HCT116 (cell line): ENCODE measurements at places on chromosomes 16 and 17. TPM values are rescaled to one million over a fixed set of nuclear protein-coding genes. Genes with fewer than 3 reads are reported as not detected.

- DNase-seq: no peak
Measured at GRCh38 chr16:28556914-28557320, 3.2 kb downstream of the SGF29 start.

DNA sequence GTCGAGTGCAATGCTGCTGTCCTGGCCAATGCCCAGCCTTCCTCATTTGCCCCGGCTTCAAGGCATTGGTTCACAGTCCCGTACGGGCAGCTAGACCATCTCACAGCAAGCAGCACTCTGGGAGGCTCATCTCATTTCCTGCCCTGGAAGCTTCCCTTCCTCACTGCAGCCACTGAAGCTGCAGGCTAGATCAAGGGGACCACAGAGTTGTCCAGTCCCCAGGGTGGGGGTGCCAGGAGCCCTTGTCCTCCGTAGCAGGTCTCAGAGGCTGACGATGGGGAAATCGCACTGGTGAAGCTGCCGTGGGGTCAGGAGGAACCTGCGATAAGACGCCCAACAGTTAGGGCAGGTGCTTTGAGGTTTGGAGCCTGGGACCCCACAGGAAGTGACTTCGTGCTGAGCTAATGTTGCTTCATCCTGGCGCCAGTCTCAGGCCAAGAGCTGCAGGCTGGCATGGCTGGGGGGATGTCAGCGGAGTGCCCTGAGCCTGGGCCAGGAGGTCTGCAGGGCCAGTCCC, at the start of gene SPNS3:
Gene SPNS3 (plus strand): TSS at position 426 of the 517 bp plus-strand sequence. CDS start 28 bp downstream, at position 454.
- DNase-seq: no peak

DNA sequence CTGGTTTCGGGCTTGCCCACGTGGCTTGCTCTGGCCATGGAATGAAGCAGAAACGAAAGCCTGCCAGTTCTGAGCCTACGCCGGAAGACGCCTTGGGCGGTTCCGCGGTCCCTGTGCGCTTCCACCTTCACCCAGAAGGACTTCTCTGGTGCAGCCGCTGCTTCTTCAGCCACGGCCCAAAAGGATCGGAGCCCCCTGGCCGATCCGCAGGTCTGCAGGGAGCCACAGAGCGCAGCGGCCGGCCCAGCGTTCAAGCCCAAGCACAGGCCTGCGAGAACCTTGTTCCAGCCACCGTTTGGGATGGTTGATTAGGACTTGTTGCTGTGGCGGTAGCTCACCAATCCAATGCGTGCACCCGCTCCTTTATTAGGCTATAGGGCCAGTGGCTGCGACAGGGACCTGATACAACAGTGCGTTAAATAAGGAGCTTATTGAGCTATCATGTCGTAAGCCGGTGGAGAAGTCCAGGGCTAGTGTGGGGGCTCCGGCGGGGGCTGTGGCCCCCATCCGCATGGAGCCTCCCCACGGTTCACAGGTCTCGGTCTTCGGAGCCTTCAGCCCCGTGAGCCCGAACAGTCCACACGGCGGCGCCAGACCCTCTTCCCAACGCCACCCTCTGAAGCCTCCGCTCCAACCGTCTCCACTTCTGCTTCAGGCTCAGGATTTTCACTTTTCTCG, 10.2 kb upstream of the MPP2 start:
- DNase-seq: no peak

GRCh38 chr17:4162775-4163466, 19.9 kb downstream of the CYB5D2 start:
- no peak for DNase-seq

GRCh38 chr16:14405611-14406537, 224.2 kb downstream of the PARN start:
- no peak for DNase-seq

- DNase-seq: no peak
Measured at GRCh38 chr17:3697103-3697476, 1.1 kb upstream of the P2RX5 start.

GRCh38 chr17:82228842-82229697, at the start of gene SLC16A3:
SLC16A3 (plus strand) TSS chr17:82229042; CDS start chr17:82236009, 6,967 bp downstream.
- no peak for DNase-seq

- DNase-seq: no peak
Measured at GRCh38 chr17:55452139-55452790, 30.6 kb upstream of the MMD start.

GRCh38 chr16:23712976-23713375, at the start of gene ERN2:
ERN2 (minus strand) TSS chr16:23713222; CDS start chr16:23713187, 35 bp downstream.
- DNase-seq: no peak

DNA sequence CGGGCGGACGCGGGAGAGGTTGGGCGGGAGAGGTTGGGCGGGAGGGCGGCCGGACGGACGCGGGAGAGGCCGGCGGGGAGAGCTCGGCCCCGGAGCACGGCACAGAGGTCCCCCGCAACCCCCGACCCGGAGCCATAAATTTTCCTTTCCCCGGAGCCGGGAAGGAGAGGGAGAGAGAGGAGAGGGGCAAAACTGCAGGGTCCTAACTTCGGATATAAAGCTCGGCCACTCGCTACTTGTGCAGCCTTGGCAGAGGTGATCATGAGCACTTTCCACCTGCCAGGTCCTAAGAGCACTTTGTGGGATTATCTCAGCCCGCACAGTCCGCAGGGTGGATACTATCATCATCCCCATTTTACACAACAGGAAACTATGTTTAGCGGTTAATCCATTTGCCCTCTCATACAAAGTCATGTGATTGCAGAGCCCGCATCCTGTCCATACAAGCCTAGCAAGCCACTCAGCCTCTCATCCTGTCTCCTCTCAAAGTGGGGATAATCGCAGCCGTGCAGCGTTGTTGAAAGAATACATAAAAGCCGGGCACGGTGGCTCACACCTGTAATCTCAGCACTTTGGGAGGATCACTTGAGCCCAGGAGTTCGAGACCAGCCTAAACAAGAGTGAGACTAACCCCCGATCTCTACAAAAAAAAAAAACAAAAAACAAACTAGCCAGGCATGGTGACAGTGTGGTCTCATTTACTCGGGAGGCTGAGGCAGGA, 780 bp upstream of the DCAKD start:
- no peak for DNase-seq

DNA sequence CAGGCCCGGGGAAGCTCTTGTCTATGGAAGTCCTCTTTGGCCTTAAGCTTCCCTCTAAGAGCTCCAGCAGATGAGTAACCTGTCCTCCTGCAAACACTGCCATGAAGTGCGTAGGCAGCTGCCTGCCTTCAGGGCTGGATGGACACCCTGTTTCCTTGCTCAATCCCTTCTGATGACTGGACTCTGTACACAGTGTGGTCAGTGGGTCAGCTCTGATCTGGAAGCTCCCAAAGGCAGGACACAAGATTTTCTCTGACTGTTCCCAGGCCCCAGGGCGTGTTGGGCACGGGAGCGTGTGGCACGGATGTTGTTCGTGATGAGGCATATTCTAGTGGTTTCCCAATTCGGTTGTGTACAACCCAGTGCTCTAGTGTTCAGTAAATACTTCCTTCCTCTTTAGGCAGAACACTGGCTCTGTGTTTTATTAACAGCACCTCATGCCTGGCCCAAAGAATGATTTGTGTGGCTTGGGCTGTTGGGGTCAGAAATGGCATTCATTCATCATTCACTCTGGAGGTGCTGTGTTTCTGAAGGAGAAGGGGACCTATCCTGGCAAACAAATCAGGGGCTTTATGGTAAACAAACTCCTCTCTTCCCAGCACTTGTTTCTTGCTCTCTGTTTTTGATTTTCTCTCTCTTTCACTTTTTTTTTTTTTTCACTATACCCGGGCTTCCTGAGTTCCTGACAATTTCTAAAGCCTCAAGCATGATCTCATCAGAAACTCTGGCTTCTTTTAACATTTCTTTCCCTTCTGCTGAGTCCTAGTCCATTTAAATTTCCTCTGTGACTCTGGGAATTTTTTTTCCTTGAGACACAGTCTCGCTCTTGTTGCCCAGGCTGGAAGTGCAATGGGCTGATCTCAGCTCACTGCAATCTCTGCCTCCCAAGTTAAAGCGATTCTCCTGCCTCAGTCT, 12.0 kb upstream of the RNF157 start:
- no peak for DNase-seq

GRCh38 chr17:75633486-75634375, 497 bp downstream of the SMIM5 start:
- DNase-seq: peak; percentile 80

- no peak for DNase-seq
Measured at GRCh38 chr17:10681866-10682446, 15.4 kb downstream of the SCO1 start.

GRCh38 chr17:29645515-29646051, 22.9 kb upstream of the CORO6 start:
- DNase-seq: no peak

GRCh38 chr16:90012991-90013745, 6.1 kb downstream of the DBNDD1 start:
- no peak for DNase-seq

KCNJ2 gene
- total RNA-seq: not detected

CCL5 gene
- total RNA-seq: 0.34 TPM

CDK5R1 gene
- total RNA-seq: 5.4 TPM
